ENCODE measurements at places on chromosomes 1 and 21.

- DNase-seq = no peak
Observed at GRCh38 chr1:172642970-172643369, 15.9 kb upstream of the FASLG start.

- DNase-seq = no peak
Observed at GRCh38 chr1:118558933-118559332, 373.9 kb upstream of the SPAG17 start.

- DNase-seq = no peak
Observed at GRCh38 chr1:119544165-119544762, 37.3 kb downstream of the HSD3B1 start.

GRCh38 chr1:238177960-238178645 lies 287.4 kb upstream of the ZP4 start:
- DNase-seq = no peak

DNA sequence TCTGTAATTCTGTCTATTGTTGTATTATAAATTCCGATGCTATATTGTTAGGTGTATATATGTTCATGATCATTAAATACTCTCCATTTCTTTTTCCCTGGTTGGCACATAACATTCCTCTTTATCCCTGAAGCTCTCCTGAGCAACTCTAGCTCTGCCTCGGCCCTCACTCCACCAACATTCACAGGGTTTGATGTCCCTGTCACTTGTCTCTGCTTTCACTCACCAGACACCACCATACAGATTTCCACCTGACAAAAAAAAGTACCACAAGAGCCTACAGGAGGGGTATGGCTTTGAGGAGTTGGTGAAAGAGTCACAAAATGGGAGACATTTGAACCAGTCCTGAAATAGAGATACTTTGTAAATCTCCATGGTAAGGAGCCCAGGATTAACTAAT lies 8.8 kb upstream of the TSPEAR start:
- DNase-seq = no peak

- no peak for DNase-seq
Observed at GRCh38 chr1:84170171-84170570, 26.1 kb downstream of the PRKACB start.

DNA sequence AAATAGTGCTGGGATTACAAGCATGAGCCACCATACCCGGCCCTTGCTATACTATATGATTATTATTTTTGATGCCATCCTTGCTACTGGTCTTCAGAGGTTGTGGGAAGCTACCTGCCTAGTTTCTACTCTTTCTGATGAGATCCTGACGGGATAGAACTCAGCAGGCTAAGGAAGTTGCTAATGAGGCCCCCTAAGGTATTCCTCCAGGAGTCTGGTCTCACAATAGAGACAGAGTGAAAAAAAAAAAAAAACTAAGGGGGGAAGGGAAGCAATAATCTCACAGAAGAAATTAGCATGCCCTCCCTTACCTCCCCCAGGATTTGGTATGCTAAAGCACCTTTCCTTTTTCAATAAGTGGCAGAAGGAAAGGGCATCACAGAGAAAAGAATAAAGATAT lies 17.6 kb downstream of the INTS3 start:
- no peak for DNase-seq

- DNase-seq = no peak
Observed at GRCh38 chr21:31078216-31078615, 39.9 kb upstream of the KRTAP19-8 start.

- no peak for DNase-seq
Observed at GRCh38 chr1:116472431-116472961, 98.3 kb downstream of the CD58 start.

DNA sequence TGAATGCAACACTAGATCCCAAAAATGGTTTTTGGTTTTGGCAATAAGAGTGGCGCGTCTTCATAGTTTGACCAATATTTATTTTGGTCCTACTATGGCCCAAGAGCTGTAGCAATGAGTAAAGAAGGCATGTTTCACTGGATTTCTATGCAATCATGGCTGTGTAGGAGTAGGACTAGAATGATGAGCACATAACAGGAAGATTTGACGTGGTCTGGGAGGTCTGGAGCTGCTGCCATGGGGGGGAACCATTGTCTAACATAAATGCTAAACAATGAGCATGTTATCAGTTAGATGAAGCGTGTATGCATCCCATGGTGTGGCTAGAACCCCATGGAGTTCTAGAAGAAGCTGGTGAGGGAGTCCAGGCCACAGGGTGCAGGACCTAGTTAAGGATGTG lies 38.3 kb downstream of the OLIG1 start:
- DNase-seq = no peak

Measured in stimulated activated CD8-positive, alpha-beta memory T cell treated with anti-CD3 and anti-CD28 coated beads, Interleukin-7, amount 100 ng/mL, for 1 hour (primary cell).